Fibroblast of skin of right quadriceps (primary cell): ENCODE measurements at places on chromosomes 6 and 20.
A peak's percentile ranks its signal among the peaks of the same experiment; 100 is the strongest.

GRCh38 chr20:313948-314347 lies 11.4 kb upstream of the SOX12 start:
- peak; percentile 57 for DNase-seq

DNA sequence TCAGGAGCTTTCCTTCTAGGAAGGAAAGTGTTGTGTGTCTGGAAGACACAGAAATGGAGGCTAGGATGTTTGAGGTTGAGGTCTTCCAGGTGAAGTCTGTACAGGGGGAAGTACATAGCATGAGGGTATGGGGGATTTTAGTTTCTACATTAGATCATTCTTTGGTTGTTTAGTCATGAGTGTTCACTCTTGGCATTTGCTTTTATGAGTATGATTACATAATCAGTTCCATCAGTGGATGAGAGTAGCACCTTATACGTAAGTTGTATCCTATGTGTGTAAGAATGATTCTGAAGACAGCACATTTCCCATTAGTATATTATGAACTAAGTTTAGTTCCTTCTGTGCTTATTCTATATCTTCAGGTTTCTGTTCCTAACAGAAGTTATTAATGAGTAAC lies 1.9 kb downstream of the CDYL start:
- DNase-seq = peak; percentile 33

GRCh38 chr6:165717732-165718465 lies 54.9 kb upstream of the PDE10A start:
- DNase-seq = peak; percentile 28

- no peak for DNase-seq
Observed at GRCh38 chr6:79710127-79710526, 79.0 kb downstream of the SH3BGRL2 start.

DNA sequence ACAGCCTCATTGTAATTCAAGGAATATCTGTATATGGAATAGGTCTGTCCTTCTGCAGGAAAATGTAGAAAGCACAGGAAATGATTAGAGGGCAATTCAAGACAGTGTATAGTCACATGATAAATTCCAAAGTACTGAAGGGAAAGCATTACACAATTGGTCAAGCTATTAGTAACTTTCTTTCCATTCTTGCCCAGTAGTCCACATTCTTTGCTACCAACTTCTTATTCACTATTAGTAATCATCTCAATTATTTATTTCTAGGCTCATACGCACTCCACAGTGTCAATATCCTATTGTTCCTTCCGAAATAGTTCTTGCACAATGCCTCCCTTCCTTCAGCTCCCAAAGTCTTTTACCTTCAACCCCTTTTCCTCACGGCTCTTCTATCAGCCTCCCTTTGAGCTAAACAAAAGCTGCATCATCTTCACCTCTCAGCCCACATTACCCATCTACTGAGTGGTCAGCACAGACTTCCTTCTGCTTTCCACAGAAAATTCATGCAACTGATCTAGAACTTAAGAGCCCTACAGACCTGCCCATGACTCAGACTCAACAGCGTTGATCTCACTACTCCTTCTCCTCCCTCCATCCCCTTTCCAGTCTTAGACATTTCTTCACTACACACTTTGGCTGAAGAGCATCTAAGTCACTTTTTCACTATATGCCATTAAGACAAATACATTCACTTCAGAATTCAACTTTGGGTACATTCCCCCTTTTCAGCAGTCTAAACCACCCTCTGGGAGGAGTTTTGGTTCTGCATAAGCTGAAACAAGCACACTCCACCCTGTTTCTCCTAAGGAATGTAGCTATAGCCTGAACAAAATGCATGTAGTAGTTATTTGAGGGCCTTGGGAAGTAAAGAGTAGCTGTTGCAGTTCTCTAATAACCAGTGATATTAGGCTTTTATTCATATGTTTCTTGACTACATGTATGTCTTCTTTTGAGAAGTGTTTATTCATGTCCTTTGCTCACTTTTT lies 157.9 kb downstream of the KIF16B start:
- no peak for DNase-seq

GRCh38 chr6:118660218-118660569 lies 8.8 kb upstream of the CEP85L start:
- DNase-seq = no peak

DNA sequence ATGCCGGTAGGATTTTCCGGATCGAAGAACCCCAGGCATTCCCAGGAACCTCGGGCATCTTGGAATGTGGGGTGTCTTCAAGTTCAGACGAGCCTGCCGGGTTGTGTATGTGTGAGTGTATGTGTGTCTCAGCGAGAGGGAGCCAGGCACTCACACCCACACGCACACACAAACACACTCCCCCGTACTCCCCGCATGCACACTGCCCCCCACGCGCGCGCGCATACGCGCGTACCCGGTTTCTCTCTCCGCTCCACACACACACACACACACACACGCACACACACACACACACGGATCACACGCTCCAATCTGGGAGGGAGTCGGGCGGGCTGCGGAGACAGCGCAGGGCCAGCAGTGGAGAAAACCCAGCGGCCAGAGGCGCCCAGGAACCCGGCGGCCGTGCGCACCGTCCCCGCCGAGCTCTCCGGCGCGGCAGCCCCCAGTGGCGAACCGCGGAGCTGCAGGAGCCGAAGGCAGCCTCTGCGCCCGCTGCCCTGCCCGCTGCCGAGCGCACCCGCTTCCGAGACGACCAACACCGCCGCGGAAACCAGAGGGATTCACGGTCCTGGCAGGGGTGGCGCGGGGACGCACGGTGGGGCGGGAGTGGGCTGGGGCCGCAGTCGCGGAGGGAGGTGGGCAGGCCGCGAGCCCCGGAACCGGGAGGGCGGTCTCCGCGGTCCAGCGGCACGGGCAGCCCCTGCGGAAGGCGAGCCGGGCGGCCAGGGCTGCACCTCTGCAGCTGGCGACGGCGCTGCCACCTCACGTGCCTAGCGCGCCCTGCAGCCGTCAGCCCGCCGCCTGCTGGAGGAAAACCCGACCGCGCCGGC lies at the start of gene LRFN2:
TSS of gene LRFN2 (minus strand) at position 125 of the 830 bp plus-strand sequence.
- peak; percentile 62 for DNase-seq

DNA sequence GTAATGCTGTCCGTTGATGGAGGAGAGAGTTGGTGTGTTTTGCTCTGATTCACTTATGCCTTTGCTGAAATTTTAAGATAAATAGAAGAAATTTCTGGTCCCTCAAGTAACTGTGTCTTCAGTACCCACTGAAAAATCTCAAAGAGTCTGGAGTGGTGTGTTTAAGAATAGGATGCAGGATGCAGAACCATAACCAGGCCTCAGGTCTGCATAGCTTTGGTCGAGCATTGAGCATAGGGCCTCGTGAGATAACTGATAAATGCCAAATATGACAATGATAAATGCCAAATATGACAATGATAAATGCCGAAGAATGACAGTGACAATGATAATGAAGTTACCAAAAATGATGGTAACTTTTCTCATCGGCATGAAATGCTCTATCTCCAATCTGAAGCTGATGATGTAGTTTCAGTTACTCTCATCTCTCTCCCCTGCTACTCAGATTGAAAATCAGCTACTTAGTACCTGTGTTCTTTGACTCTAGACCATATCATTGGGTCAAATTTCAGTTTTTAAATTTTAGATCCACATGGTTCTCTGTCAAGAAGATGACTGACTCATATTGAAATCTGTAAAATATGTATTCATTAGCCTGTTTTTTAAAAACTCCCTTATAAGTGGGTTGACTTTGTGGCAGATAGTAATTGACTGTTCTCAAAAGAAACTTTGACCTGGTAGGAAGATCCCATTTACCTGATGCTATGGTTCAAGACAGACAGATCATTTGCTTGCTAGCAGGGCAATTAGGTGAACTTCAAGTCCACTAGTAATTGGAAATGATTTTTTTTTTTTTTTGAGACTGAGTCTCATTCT lies 96.6 kb downstream of the SLC16A10 start:
- no peak for DNase-seq

DNA sequence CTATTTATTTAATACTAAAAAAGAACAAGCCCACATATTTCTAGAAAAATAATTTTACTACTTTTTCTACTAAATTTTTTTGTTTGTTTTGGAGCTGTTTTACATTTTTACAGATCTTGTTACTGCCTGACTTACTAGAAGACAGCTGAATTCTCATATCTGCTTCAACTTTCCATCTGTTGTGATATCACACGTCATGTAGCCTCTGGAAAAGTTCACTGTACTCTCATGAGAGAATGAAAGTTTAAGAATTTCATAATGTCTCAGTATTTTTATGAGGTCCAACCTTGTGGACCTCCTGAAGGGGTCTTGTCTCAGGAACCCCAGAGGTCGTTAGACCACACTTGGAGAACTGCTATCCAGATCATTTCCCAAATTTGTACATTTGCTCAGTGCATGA lies 81.7 kb upstream of the MTHFD1L start:
- DNase-seq = no peak

GRCh38 chr6:142183351-142183750 lies 36.3 kb downstream of the VTA1 start:
- no peak for DNase-seq

- no peak for DNase-seq
Observed at GRCh38 chr6:71531006-71531405, 242.4 kb downstream of the OGFRL1 start.

DNA sequence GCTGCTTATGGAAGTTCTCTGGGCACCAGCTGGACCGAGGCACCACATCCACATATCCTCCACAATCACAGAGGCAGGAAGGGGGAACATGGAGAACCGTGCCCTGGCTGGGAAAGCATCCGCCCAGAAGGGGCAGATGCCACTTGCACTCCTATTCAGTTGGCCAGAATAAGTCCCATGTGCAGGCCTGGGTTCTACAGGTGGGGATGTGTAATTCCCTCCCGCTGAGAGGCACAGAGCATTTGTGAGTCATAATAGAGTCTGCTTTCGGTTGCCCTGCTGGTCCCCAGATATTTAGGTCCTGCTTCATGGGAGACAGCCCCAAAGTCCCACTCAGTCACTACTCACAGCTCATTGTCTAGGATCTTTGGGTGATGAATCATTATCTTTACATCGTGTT lies 104.0 kb downstream of the PHACTR3 start:
- DNase-seq = no peak

- peak; percentile 35 for DNase-seq
Observed at GRCh38 chr20:3398681-3399252, 8.7 kb downstream of the DNAAF9 start.

- DNase-seq = no peak
Observed at GRCh38 chr20:57433657-57434389, 42.6 kb downstream of the RBM38 start.

GRCh38 chr20:36217226-36217625 lies 19.1 kb upstream of the AAR2 start:
- no peak for DNase-seq

DNA sequence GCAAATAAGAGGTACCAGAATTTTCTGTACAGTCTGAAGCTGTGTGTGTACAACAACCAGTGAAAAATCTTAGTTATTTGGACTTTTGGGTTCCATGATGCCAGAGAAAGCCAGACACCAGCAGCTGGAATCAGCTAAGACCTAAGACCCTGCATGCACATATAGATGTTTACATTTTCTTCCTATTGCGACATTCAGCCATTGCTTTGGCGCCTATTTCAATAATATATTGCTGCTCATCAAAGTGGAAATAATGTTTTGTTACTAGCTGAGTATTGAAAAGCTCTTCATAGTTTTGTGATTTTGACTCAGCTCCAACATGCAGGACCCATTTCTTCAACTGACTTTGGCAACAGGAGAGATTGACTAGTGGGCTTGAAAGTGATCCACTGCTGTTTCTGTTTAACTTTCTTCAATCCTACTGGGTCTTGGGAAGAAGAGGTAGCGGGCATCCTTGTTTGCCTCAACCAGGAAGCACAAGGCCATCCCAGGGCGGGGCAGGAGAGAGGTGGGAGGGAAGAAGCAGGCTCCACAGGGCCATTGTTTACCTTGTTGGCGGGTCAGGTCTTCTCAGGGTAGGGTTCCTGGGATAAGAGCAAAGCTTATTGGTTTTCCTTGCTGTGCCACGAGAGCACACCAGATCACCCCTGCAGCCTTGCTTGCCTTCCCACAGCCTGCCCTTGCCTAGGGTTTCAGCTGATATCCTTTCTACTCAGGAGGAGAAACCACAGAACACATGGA lies 101.3 kb upstream of the ESR1 start:
- DNase-seq = no peak

DNA sequence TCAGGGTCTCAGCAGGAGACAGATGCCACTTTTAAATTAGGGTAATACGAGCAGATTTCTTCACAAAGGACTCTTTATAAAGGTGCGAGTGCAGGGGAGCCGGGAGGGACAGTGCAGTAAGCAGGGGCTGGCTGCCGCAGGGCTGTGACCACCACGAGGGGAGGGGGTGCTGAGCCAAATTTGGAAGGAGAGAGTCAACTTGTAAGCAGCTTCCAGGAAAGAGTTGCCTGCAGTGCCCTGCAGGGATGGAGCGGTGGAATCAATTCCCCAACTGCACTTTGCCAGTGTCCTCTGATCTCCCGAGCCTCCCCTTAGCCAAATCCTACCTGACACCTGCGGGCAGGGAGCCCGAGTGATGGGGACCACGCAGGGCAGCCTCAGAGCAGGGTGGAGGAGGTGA lies 13.9 kb upstream of the CCDC167 start:
- no peak for DNase-seq

DNA sequence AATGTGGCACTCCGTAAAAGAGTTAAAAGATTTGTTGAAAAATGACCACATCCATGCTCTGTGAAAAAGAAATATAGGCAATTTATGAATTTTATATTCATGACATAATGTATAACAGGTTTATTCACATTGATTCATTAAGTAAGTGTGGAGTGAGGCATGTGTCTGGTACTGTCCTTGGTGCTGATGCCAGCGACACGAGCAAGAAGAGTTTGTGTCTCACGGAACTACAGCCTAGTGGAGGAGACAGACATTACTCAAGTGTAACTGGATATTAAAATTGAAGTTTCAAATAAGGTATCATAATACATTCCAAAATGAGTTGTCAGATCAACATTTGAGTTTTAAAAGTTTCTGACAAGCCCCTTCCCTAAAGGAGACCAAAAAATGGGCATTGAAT lies 158.2 kb upstream of the PRND start:
- DNase-seq = peak; percentile 75

- no peak for DNase-seq
Observed at GRCh38 chr6:141946502-141946901, 186.2 kb upstream of the GJE1 start.

GRCh38 chr6:5998711-5999687 lies 7.7 kb downstream of the NRN1 start:
- peak; percentile 71 for DNase-seq

GRCh38 chr6:1997702-1998101 lies 247.7 kb downstream of the GMDS start:
- DNase-seq = no peak

- DNase-seq = no peak
Observed at GRCh38 chr6:107555449-107555848, 65.5 kb downstream of the SOBP start.

DNA sequence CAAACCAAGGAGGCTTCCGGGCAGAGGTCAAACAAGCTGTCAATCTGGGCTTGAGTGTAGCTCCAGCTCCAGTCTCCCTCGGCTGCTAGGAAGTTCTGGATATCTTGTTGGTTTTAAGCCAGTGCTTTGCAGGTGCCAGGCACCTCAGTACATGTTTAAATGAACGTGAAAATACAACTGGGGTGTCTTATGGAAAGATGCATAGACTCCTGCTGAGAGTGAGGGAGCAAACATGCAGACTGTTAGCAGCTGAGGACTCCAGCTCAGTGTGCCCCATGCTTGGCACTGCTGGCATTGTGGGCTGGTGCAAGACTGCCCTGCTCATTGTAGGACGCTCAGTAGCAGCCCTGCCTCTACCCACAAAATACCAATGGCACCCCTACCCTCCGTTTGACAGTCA lies 28.5 kb downstream of the ERMARD start:
- no peak for DNase-seq

GRCh38 chr6:136077834-136078576 lies 172.1 kb downstream of the MTFR2 start:
- DNase-seq = peak; percentile 97
